CMK (cell line): ENCODE measurements at places on chromosomes 7 and 10.

DNA sequence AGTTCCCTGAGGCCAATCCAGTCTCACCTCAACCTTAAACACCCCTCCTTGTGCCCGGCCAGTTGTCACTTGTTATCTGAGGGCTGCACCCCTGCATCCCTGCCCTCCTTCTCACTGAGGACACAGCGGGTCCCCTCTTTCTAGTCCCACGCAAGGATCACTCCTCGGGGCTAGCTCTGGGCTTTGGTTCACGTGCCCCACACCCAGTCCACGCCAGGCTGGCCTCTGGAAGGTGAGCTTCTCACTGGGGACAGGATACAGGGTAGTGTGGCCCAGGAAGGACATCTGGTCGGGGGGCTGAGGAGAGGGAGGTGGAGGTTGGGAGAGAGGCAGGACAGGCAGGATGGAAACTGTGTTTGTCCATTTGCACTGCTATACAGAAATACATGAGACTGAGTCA lies 25.5 kb downstream of the UPP1 start:
- no peak for DNase-seq

- DNase-seq, result no peak
Measured at GRCh38 chr10:42971251-42971599, 105.6 kb upstream of the RET start.

DNA sequence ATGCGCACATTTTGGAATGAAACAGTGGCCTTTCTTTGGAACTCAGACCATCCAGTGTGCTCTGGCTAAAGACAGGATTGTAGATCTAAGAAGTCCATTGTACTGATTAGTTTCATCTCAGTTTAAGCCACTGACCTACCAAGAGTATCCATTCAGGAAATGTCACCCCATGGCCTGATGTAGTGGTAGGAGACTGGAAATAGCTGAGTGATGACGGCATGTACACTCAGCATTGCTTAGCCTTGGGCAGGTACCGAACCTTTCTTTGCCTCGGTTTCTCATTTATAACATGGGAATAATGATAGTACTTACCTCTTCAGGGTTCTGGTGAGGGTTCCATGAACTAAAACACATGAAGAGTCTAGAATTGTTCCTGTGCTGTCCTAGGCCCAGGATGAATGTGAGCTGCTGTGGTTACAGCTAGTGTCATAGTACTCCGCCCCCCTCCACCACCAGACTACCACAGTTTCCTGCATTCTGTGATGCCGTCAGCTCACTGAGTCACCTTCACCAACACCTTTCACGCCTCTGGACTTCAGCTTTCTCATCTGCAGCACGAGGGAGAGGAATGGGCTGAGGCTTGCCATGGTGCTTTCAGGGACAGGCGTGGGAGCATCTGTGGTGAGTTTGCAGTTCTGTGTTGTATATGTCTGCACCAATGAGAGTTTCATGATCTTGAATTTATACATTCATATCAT lies 484.0 kb upstream of the GALNT17 start:
- no peak for DNase-seq

- no peak for DNase-seq
Measured at GRCh38 chr7:25478925-25479324, 250.6 kb upstream of the NPVF start.

DNA sequence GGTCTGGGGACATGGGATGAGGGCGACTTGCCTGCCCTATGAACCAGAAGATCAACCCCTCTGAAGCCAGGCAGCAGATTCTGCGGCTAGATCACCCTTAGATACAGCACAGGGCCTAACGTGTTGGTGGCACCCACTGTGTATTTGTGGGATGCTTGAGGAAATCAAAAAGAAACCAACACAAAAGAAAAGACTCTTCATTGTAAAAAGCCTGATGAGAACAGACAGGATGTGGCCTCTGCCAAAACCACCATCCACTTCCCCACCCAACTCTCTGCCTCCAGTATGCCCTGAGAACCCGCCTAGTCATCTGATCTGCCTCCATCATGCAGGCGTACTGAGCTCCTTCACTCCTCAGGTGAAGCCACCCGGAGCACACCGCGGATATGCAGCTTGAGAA lies 97.2 kb upstream of the INSYN2A start:
- DNase-seq, result no peak

GRCh38 chr10:88012641-88013040 lies 149.2 kb downstream of the PTEN start:
- no peak for DNase-seq

DNA sequence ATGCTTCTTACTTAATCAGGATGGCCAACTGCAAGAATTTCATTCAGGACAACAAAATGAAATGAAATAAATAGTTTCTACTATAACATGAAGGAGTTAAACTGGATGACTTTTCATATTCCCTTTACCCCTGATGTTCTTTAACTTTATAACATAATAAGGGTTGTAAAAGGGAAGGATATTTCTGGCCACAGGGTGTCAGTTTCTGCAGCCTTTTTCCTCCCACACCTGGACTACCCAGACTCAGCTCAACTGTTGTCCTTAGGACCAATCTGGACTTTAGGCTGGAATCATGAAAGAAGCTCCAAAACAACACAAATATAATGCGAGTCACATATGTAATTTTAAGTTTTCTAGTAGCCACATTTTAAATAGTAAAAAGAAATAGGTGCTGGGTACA lies 43.4 kb downstream of the PRPS1L1 start:
- no peak for DNase-seq

- DNase-seq, result no peak
Measured at GRCh38 chr10:42830237-42830636, 47.6 kb downstream of the BMS1 start.
